NB4 (cell line): ENCODE measurements at places on chromosomes 5 and 9.

DNA sequence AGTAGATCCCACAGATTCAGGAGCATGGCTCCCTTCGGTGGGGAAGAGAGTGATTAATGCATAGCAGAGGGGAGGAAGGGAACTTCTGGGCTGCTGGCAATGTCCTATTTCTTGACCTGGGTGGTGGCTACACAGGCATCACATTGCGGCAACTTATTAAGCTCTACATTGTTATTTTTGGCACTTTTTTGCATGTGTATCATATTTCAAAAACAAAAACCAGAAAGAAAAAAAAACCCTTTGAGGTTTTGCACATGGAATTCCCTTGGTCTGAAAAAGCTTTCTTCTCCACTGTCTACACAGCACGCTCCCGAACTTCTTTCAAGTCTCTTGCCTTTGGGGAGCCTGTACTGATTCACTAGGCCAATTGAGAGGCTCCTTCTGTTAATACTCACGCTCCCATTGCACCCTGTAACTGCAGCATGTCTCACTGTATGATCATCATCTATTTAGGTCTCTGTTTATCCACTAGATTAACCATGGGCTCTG lies 25.1 kb downstream of the CEMIP2 start:
- DNase-seq = no peak

- DNase-seq = no peak
Observed at GRCh38 chr9:121798941-121799340, 147.5 kb downstream of the DAB2IP start.

DNA sequence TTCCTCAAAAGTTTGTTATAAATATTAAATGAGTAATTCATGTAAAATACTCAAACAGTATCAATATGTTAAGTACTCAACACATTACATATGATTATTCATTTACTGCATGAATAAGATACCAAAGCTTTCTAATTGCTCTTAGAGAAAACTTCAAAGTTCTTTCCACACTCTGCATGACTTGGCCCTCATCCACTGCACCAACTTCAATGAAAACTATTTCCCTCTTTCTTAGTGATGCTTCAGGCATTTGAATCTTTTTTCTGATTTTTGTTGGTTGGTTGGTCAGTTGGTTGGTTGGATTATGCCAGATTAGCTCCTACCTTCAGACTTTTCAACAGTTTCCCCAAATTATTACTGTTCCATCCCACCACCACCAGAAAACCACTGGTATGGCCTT lies 314.7 kb upstream of the RGMB start:
- no peak for DNase-seq

DNA sequence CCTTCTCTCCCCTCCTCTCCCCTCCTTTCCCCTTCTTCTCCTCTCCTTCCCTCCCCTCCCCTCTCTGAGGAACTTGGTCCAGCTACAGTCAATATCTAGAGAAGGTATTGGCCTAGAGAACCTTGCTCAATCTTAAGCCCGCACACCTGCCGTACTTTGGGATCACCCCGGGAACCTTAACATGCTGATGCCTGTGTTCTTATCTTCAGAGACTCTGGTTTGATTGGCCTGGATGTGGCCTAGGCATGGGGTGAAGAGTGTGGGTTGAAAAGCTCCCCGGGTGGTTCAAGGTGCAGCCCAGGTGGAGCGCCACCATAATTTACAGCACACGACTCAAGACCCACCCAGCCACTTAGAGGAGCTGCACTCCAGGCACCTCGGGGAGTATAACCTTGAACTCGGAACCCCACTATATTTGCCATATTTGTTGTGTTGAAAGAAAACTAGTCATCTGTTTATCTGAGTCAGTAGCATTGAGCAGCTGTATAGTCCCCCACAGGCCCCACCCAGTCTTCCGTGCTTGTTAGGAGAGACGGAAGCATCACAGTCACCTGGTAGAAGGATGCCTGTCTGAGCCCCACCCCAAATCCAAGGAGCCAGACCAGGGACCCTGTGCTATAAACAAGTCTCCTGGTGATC lies 14.4 kb upstream of the PHF19 start:
- no peak for DNase-seq
